NCI-H1417 treated with DMSO at 0.1 percent for 48 hours (cell line): ENCODE measurements at places on chromosomes 5 and 9.

GRCh38 chr5:179321206-179321987 is 23.9 kb downstream of the ADAMTS2 start:
- DNase-seq = no peak

DNA sequence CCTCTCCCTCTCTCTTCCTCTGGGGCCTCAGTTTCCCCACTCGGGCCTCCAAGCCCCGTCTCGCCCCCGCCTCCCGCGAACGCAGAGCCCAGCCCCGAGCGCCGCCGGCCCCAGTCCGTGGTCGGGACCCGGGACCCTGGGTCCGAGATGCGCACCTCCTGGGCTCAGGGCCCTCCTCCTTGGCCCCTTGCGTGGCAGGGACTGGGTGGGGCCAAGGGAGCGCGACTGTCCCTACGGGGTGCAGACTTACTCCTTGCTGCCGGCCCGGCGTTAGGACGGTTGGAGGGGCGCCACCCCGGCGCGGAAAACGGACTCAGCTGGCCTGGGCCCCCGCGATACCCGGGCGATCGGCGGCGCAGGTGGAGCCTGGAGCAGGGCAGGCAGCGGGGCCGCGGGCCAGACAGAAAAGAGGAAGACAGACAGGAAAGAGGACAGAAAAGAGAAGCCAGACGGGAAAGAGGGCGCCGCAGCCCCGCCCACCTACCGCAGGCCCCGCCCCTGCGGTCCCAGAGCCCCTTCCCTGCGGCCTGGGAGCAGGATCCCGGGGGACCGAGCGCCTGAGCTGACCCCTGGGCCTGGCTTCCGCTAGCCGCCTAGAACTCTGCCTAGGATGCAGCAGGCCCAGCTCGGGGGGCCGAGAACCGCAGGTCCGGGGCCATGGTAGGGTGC is at the start of gene GBGT1:
GBGT1 (minus strand) TSS at position 411 of the 669 bp plus-strand sequence. CDS start 1,502 bp downstream, outside the sequence.
- DNase-seq = no peak

DNA sequence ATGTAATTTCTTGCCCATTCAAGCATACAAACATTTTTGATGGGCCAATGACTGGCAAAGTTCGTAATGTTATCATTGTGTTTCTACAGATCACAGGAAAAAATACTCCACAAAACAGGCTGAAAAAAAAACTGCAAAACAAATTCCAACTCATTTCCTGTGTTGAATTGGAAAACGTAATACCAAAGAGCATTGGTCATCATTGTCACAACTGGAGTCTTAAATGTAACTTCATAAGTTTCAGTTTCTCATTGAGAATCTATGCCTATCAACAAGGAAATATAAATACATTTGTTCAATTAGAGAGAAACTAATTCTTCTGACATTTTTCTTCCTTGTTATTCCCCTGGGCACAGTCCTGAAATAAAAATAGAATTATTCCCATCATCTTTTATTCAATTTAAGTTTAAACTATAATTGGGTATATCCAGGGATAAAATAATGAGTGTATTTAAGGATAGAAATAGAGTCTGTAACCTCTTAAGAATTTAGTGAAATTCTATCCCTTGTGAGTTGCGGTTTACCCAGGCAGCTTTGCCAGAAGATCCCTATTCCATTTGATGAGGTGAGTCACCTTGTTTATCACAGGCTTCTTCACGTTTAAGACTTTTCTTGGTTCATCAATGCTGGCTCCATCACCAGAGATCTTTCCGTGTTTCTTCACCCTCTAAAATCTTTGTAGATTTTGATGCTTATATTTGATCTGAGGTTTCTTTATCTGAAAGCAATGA is 112.7 kb upstream of the ITGA1 start:
- DNase-seq = no peak

GRCh38 chr9:128101231-128101661 is 26.3 kb downstream of the PTGES2 start:
- no peak for DNase-seq

DNA sequence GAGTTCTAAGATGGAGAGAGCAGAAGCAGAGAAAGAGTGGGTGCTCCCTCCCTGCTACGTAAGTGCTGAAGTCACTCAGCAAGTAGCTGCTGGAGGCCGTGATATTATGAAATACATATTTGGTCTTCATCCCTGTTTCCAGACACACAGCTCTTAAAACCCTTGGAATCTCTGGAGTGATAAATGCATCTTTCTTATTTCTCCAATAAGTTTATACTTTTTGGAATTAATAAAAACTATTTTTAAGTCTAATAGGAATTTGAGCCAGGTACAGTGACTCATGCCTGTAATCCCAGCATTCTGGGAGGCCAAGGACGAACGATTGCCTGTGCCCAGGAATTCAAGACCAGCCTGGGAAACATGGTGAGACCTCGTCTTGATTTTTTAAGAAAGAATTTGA is 60.6 kb downstream of the AUH start:
- DNase-seq = no peak
